ENCODE measurements at places on chromosomes 3 and 15.

- no peaks in the 10 kb centered on the region for H3K36me3 ChIP-seq
- H3K4me3 ChIP-seq, result no peak overlapping the region
- no peaks in the 10 kb centered on the region for H3K4me1 ChIP-seq
- no peak for DNase-seq
- no peak overlapping the region for H3K27ac ChIP-seq
- H3K27me3 ChIP-seq, result no peaks in the 10 kb centered on the region
Measured at GRCh38 chr3:37500518-37500917, 326.1 kb upstream of the LRRFIP2 start.

- no peak overlapping the region for H3K27ac ChIP-seq
- DNase-seq, result no peak
- no peaks in the 10 kb centered on the region for H3K27me3 ChIP-seq
- H3K4me3 ChIP-seq, result no peak overlapping the region
Measured at GRCh38 chr3:102532901-102533300, 98.1 kb downstream of the ZPLD1 start.

DNA sequence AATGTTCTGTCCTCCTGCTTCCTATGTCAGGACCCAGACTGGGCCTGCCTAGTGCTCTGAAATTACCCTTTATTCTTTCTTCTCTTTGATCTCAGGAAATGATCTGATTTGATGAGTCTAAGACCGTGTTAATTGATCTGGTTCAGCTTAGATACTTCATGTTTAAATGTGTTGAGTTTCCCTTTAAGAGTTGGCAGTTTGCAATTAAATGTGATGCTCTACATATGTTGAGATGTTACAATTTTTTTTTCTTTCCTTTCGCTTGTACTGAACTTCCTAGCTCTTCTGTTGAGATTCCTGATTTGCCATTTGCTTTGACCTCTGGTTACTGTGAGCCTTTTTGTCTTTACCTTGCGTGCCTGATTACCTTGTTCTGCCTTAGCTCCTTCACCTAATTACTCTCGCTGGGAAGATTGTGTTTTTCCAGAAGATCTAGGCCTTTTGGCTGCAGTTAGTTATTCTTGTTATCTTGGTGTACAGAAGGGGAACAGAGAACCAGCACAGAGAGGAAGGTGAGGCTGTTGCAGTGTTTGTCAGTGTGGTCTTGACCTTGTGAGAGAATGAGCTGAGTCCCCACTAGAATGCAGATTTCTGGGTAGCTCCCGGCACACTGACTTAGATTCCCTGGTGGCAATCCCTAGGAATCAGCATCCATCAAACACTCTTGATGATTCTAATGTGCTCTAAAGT is 203.6 kb downstream of the EDEM1 start:
- no peak overlapping the region for H3K27ac ChIP-seq

GRCh38 chr3:112379020-112379690 is 46.2 kb downstream of the CD200 start:
- H3K4me1 ChIP-seq, result no peaks in the 10 kb centered on the region
- no peak overlapping the region for H3K4me3 ChIP-seq
- DNase-seq, result no peak
- H3K27ac ChIP-seq, result no peak overlapping the region

DNA sequence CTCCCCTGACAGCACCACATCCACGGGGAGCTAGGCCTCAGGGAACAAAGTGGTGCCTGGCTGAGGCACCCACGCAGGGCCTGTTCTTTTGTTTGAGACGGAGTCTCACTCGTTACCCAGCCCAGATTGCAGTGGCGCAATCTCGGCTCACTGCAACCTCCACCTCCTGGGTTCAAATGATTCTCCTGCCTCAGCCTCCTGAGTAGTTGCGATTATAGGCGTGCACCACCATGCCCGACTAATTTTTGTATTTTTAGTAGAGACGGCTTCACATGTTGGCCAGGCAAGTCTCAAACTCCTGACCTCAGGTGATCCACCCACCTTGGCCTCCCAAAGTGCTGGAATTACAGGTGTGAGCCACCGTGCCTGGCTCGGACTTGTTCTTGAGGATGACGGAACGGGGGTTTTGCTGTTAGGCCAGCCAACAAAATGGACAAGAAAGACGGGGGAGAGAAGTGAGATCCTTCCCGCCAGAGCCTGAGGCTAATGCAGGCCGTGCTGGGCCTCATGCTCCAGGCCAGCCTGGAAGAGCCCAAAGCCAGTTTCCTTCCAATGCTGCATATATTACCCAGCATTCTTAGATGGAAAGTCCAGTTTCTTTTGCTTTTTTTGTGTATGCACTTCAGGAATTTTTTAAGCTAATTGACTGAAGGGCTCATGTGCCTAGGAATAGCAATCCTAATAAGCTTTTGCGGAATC is 28.1 kb upstream of the FURIN start:
- no peak for DNase-seq
- 0 out of 2 replicates have a peak overlapping the region, but pooled peaks have one; percentile 23 for H3K27ac ChIP-seq
- peaks cover 21% of the 10 kb centered on the region for H3K4me1 ChIP-seq
- no peak overlapping the region for H3K4me3 ChIP-seq
- H3K36me3 ChIP-seq, result no peaks in the 10 kb centered on the region

GRCh38 chr3:157104928-157105652 is 54.9 kb downstream of the CCNL1 start:
- no peaks in the 10 kb centered on the region for H3K36me3 ChIP-seq
- no peak overlapping the region for H3K27ac ChIP-seq
- no peak overlapping the region for H3K4me3 ChIP-seq
- DNase-seq, result no peak

DNA sequence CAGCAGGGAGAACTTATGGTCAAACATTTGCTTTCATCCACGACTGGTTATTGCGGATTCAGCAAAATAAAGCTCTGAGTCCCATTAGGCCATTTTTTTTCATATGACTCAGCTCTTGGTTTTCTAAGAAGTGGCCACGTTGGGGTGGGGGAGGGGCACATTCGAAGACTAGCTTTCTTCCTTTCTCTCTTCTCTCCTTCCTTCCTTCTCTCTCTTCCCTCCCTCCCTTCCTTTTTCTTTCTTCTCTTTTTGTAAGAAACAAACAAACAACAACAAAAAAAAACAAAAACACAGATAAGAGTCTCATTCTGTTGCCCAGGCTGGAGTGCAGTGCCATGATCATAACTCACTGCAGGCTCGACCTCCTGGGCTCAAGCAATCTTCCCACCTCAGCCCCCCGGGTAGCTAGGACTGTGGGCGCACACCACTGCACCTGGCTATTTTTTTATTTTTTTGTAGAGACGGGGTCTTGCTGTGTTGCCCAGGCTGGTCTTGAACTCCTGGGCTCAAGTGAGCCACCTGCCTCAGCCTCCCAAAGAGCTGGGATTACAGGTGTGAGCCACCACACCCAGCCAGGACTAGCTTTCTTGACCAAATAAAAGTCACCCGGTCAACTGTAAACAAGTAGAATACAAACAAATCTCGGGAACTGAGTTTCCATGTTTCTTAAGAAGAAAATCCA is 41.6 kb downstream of the ABCC5 start:
- no peak for DNase-seq
- H3K4me1 ChIP-seq, result 0 out of 2 replicates have a peak, but pooled peaks cover 3% of the 10 kb centered on the region
- H3K27me3 ChIP-seq, result no peaks in the 10 kb centered on the region
- no peaks in the 10 kb centered on the region for H3K36me3 ChIP-seq
- H3K27ac ChIP-seq, result no peak overlapping the region

- peaks cover 4% of the 10 kb centered on the region for H3K4me1 ChIP-seq
- H3K36me3 ChIP-seq, result no peaks in the 10 kb centered on the region
- no peak overlapping the region for H3K4me3 ChIP-seq
- no peak for DNase-seq
Measured at GRCh38 chr3:45182915-45183871, 37.0 kb upstream of the CDCP1 start.

- H3K4me3 ChIP-seq, result no peak overlapping the region
- no peaks in the 10 kb centered on the region for H3K4me1 ChIP-seq
- no peaks in the 10 kb centered on the region for H3K36me3 ChIP-seq
- H3K27me3 ChIP-seq, result no peaks in the 10 kb centered on the region
- H3K27ac ChIP-seq, result no peak overlapping the region
- DNase-seq, result no peak
Measured at GRCh38 chr3:70608434-70608833, 296.0 kb upstream of the MDFIC2 start.

DNA sequence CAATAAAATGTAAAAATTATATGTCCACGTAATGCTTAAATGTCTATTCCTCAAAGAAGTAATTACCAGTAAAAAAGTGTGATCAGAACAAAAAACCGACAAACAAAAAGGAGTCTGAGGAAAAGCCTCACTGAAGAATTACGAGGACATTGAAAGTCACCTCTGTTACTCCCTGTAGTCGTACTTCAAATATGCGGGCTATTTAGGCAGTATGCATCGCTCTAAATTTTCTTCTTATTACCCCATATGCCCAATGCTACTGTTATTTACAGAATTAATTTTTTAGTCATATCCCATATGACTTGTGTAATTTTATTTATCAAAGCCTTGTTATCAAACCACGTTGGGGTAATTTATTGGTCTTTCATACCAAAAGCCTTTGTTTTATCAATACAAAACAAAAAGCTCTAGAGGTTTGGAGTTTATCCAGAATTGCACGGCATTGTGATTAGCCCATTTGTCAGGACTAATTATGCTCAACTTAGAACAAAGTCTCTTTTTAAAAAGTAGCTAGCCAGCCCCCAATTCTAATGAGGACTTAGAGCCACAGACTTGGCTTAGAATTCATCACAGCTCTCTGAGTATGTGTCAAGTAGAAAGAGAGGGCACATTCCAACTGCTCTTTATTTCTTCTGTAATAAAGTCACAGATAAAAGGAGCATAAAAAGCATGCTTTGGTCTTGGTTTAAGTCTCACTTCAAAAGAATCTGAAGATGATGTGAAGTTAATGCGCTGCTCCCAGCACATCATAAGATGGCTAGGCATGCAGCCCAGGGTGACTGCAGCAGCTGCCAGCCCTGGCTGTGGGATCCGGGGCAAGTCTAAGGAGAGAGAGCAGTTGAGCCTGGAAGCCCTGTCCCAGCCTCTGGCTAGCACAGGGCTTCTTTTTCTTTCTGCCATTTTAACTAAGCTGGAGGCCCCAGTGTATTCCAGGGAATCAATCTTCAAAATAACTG is 521.0 kb downstream of the GABRG3 start:
- H3K4me3 ChIP-seq, result no peak overlapping the region
- peaks cover 4% of the 10 kb centered on the region for H3K4me1 ChIP-seq
- DNase-seq, result no peak
- no peaks in the 10 kb centered on the region for H3K27me3 ChIP-seq

DNA sequence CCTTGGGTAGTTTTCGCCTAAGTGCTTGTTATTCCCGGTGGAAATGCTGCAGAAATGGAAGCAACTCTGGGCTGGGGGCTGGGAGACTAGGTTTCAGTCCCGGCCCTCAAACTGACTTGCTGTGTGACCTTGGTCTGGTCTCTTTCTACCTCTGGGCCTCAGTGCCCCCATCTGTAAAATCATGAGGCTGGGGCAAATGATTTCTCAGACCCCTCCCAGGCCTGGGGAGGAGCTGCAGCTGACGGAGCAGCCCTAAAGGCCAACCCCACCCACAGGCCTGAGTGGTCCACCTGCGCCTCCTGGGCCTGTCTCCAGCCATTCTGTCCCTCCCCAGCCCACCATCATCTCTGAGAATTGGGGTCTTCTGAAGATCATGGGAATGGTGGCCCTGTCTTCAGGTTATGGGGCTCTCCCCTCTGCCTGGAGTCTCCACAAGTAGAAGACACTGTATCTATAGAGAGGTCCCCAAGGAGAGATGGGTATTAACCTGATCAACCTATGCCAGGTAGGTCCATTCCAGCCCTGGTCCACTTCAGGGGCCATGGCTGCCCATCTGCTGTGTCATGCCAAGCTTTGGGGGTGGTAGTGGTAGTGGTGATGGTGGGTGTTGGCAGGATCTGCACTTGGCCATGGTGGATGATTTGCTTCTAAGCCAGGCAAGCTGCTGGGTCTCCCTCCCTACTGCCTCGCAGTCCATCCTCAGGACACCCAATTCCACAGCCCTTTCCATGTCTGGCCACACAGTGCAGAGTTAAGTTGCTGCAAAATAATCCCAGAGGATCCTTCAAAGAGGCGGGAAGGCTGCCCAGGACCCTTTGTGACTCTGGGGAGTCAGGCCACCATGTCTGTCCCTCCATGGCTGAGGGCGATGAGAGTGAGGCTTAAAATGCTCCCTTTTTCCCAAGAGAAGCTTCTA is 46.0 kb downstream of the ITGA11 start:
- no peaks in the 10 kb centered on the region for H3K36me3 ChIP-seq
- H3K4me1 ChIP-seq, result no peaks in the 10 kb centered on the region
- no peaks in the 10 kb centered on the region for H3K27me3 ChIP-seq
- no peak overlapping the region for H3K4me3 ChIP-seq

GRCh38 chr3:16937326-16937845 is 52.6 kb downstream of the PLCL2 start:
- no peaks in the 10 kb centered on the region for H3K27me3 ChIP-seq
- H3K4me3 ChIP-seq, result no peak overlapping the region
- H3K27ac ChIP-seq, result no peak overlapping the region
- DNase-seq, result no peak

DNA sequence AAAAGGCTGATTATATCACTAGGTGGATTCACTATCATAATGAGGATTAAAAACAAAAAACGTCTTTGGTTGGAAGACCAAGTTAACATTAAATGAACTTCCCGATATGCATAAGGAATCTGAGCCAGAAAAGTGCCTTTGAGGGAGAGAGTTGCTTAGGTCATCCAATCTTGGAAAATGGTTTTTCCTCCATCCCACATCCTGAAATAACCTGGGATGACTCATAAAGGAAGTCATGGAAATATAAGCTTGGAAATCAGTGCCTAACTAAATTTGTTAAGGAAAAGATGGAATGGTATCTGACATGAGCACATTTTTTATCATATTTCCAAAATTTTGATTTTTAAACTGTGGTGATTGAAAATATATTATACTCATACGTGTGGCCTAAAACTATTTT is 66.0 kb downstream of the KBTBD8 start:
- H3K4me3 ChIP-seq, result no peak overlapping the region
- no peaks in the 10 kb centered on the region for H3K4me1 ChIP-seq

DNA sequence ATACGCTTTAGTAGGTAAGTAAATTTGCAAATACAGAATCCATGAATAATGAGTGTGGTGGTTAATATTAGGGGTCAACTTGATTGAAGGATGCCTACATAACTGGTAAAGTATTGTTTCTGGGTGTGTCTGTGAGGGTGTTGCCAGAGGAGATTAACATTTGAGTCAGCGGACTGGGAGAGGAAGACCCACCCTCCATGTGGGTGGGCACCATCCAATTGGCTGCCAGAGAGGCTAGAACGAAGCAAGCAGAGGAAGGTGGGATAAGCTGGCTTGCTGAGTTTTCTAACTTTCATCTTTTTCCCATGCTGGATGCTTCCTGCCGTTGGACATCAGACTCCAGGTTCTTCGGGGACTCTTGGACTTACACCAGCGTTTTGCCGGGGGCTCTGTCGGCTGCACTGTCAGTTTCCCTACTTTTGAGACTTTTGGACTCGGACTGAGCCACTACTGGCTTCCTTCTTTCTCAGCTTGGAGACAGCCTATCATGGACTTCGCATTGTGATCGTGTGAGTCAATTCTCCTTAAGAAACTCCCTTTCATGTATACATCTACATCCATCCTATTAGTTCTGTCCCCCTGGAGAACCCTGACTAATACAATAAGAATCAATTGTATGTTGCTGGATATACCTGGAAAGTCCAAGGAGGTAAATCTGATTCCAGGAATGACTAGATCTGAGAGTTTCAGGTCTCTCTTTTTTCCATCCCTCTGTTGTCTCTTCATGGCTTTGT is 25.8 kb upstream of the NEDD4 start:
- no peaks in the 10 kb centered on the region for H3K27me3 ChIP-seq
- no peak overlapping the region for H3K27ac ChIP-seq
- H3K4me3 ChIP-seq, result no peak overlapping the region
- DNase-seq, result no peak

GRCh38 chr15:90819850-90820249 is 48.5 kb upstream of the FURIN start:
- peaks cover 11% of the 10 kb centered on the region for H3K4me1 ChIP-seq
- peaks cover 8% of the 10 kb centered on the region for H3K36me3 ChIP-seq
- H3K4me3 ChIP-seq, result no peak overlapping the region
- DNase-seq, result no peak
